ENCODE measurements at places on chromosomes 12 and 14.

- no peak for DNase-seq
Measured at GRCh38 chr12:30977124-30977523, 50.6 kb downstream of the TSPAN11 start.

DNA sequence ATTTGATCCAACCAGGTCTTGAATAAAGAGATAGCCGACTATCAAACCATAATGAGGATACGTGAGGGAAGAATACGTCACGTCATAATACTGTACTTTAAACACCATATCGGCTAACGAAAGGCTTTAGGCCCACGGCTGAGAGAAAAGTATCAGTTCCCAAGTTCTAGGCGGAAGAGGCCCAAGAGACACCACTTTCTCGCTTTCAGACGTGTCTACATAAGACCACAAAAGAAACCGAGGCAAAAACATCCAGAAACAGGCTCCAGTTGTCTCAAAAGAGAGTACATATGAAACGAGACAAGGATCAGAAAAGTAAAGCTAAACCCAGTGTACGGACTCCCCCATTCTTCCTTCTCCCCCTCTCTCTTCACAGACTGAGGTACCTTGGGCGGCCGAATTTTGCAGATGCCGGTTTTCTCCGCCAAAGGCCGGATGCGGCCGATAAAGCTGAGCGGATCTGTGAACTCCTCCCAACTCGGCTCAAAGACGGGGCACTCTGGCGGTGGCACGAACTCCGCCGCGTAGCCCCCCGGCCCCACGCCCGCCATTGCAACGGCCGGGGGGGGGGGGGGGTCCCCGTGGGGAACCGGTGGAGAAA, 479 bp downstream of the KDM5A start:
- no peak for DNase-seq

GRCh38 chr12:51886021-51886710, 1.7 kb upstream of the ANKRD33 start:
- DNase-seq: no peak

DNA sequence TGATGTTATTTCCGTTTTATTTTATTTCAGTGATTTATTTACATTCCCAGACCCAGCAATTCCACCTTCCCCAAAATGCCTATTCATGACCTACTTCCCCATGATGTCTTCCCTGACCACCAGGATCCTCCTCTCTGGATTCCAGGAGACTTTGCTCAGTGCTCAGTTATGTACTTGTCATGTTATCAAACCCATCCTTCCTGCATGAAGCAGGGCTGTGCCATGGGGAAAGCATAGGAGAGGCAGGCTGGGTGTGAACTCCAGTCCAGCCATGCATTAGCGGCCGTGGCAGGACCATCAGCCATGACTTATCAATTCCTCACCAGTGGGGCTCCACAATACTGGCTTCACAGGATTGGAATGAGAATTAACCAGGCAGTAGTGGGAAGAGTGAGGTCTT, 57.8 kb downstream of the B4GALNT3 start:
- no peak for DNase-seq

DNA sequence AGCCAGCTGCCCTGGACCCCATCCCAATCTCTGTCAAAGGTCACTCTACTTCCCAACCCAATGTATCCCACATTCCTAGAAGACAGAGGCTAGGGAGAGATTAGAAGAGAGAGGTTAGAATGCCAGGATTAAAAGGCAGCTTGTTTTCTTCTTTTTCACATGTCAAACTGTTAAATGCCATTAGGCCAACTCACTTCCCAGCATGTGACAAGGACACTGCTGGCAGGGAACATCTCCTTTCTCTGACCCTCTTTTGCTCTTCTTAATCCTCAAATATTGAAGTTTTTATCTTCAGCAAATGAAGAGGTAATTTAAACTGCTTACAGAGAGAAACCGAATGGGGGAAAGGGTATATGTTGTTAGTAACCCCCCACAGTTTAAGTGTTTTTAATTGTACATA, 89.1 kb downstream of the BBS10 start:
- DNase-seq: no peak

DNA sequence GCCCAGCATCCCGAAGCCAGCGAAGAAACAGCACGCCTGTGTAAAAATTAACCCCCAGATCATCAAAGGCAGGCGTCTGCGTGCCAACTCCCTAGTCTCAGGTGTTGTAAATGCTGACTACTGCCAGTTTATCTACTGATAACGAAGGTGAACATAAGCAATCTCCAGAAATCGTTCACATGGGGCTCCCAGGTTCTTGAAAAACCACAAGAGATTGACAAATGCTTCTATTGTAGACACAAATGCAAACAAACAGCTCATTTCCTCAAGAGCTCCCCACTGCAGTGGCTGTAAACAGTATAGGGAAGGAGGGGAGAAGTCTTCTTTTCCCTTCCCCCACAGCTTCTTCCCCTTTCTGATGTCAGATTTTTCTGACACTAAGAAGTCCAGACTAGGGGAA, 5.3 kb upstream of the PLEKHG3 start:
- no peak for DNase-seq

GRCh38 chr14:73824127-73824526, 27.5 kb upstream of the PTGR2 start:
- DNase-seq: no peak

GRCh38 chr12:97288531-97288930, 174.1 kb upstream of the RMST start:
- DNase-seq: no peak

- peak; percentile 9 for DNase-seq
Measured at GRCh38 chr14:105525861-105526775, at the start of gene TMEM121. Gene TMEM121 (plus strand): TSS chr14:105526583. CDS start chr14:105528835, 2,252 bp downstream.

- DNase-seq: no peak
Measured at GRCh38 chr14:97185186-97185585, 388.0 kb downstream of the VRK1 start.

GRCh38 chr14:103512701-103513611, 9.7 kb downstream of the CKB start:
- DNase-seq: peak; percentile 6

DNA sequence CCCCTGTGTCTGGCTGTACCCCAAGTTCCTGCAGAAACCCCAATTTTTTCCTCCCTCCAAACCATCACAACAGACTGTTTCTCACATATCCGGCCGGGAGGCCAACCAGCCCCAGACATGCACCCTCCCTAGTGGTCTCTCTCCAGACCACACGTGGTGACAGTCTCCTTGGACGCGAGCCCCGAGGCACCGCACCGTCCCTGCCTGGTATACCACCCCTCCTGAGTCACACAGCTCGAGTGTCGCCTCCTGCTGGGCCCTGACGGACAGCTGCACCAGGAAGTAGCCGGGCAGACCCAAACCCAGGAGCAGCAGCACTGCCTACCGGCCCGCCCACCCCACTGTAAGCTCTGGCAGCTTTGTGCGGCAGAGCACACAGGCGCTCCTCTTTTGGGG, 97.4 kb downstream of the RFLNA start:
- no peak for DNase-seq

- DNase-seq: no peak
Measured at GRCh38 chr14:94470311-94470710, 5.7 kb downstream of the SERPINA9 start.

DNA sequence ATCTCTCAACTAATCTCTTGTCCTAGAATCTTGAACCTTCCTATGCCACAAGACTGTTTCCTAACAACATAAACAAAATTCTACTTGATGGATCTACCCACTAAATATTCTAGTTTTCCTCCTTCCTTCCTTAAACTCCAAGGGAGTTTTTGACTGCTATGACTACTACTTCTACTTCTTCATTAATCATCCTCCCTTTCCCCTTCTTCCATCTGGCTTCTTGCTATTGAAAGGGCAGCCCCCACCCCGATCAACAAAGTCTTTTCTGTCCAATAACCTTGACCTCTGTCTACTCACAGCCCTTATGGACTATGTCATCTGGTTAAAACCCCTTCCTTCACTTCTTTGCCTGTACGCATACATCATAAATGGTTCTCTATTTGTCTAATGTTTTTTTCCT, 5.6 kb downstream of the LTA4H start:
- no peak for DNase-seq

- DNase-seq: no peak
Measured at GRCh38 chr12:105445649-105446048, 115.2 kb downstream of the C12orf75 start.

DNA sequence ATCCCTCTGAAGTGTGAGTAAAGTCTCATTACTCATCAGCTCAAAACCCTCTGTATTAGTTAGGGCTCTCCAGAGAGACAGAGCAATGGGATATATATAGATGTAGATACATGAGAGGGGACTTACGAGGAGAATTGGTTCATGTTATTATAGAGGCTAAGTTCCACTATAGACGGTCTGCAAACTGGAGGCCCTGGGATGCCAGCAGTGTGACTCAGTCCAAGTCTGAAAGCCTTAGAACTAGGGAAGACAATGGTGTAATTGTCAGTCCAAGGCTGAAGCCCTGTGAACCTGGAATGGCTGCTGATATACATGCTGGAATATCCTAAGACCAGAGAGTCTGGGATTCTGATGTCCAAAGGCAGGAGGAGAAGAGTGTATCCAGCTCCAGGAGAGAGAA, 57.3 kb upstream of the CEP83 start:
- DNase-seq: no peak

- DNase-seq: no peak
Measured at GRCh38 chr12:91951571-91951970, 194.1 kb downstream of the BTG1 start.

DNA sequence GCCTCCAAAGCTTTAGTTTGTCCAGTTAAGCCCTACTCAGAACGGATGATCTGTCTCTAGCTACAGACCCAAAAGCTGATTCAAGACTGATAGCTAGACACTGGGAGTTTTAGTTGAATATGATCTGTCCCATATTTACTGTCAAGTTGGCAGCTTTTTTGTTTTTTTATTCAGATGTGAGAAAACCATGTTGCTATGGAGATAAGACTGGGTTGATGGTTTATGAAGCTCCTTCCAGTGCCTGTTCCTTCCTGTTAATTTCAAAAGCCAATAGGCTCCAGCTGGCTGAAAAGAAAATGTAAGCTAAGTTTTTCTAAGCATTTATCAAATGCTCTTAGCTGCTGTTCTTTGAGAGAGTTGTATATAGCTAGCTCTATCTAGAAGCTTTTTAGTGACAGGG, 4.7 kb downstream of the DYNLL1 start:
- no peak for DNase-seq

GRCh38 chr12:50537538-50537919, 32.7 kb downstream of the DIP2B start:
- no peak for DNase-seq

- DNase-seq: no peak
Measured at GRCh38 chr12:113874999-113875561, 91.0 kb downstream of the RBM19 start.

DNA sequence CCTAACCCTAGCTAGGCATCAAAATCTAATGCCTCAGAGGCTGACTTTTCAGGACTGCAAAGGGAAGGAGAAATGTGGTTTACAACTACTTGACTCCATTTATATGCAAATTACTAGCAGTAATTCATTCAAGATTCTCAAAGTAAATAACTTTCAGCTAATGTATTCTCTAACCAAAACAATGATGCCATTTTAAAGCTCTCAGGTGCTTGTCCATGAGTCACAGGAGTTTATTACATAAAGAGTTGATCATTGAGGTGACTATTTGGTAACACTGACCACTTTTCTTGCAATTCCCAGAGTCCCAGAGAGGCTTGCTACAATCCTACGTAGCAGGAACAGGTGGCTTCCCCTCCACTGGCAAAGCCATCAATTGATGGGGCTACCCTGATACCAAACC, 109.0 kb upstream of the SLC35F4 start:
- no peak for DNase-seq

DNA sequence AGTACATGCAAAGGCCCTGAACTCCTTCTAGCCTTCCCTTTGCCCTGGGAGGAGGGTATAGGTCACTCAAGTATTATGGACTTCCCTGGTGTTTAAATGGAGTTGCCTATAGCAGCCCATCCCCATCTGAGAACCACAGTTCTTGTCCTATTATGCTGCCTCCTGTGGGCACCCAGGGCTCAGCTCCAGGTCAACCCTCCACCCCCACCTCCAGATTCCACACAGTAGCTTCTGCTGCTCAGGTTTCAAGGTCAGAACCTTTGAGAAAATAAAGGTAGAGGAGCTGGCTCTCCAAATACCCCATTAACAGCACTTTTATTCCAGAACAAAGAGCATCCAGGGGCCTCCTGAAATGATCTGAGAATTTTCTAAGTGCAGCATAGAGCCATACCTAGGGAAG, 57.4 kb downstream of the ACTN1 start:
- DNase-seq: no peak
